ENCODE measurements at places on chromosomes 5 and 9.

DNA sequence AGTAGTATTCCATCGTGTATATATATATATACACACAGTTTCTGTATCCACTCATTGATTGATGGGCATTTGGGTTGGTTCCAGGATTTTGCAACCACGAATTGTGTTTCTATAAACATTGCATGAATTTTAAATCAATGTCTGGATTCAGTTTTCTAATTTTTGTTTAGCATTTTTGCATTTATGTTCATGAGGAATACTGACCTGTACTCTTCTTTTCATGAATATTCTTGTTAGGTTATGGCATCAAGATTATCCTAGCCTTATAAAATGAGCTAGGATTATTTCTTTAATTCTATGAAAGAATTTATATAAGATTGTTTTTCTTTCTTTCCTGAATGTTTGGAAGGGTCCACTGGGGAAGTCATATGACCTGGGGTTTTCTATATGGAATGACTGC lies 35.3 kb upstream of the TMEM215 start:
- DNase-seq: no peak

DNA sequence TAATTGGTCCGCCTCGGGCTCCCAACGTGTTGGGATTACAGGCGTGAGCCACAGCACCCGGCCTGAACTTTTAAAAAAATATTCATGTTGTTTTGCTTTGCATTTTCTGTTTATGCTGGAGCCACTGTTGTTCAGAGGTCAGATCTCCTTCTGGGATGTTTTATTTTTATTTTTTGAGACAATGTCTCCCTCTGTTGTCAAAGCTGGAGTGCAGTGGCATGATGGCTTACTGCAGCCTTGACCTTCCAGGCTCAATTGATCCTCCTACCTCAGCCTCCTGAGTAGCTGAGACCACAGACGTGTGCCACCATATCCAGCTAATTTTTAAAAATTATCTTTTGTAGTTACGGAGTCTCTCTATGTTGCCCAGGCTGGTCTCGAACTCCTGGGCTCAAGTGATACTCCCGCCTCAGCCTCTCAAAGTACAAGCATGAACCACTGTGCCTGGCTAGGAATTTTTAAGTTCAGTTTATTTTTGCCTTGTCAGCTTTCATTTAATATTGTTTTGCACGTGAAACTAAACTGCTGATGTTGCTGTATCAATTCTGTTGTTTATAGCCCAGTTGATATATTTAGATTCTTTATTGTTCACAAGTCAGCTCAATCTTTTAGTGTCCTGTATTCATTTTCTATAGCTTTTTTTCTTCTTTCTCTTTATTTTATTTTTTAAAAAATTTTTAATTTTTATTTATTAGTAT lies 13.7 kb downstream of the TMEFF1 start:
- DNase-seq: no peak

DNA sequence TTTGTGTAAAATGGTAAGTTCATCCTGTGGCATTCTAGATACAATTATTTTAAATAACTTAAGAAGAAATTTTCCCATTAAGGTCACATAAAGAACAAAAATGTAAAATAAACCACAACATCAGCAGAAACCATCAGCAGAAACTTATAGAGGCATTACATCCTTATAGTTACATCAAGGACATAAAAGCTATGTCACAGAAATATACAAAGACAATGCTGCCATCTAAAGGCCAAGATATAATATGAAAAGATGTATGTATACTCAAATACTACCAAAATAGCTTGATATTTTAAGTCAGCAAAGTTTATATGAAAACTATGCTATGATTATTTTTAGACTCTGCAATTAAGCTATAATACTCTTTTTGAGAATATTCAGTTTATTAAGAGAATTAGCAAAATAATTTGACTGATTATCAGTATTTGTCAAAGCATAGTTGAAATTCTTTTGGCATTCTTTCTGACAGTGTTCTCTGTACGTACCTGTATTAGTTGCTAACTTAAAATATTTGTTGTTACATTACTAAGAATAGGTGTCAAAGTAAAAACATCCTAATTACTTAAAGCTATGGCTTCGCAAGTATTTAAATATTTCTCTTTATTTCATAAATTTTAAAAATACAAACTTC lies 36.2 kb downstream of the FBXL17 start:
- DNase-seq: no peak

DNA sequence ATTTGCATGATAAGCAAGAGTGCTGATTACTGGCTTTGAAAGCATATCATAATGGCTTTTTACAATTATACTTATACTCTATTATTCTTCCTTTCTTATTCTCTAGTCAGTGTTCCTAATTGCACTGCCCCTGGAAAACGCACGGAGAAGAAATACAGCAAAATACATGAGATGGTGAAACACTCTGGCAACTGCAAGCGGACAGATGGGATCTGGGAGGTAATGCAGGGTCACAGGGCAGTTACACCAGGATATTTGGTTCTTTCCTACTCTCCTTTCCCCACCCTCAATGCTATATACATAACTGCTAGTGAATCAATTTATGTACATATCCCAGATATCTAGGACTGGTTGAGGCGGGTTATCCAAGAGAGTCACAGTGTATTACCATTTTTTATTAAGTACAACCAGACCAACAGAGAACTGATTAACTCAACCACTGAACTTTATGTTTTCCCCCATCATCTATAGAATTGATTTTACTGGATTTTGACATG lies 423.7 kb downstream of the ZSWIM6 start:
- no peak for DNase-seq

- no peak for DNase-seq
Measured at GRCh38 chr9:77563174-77563573, 84.9 kb downstream of the GNA14 start.

DNA sequence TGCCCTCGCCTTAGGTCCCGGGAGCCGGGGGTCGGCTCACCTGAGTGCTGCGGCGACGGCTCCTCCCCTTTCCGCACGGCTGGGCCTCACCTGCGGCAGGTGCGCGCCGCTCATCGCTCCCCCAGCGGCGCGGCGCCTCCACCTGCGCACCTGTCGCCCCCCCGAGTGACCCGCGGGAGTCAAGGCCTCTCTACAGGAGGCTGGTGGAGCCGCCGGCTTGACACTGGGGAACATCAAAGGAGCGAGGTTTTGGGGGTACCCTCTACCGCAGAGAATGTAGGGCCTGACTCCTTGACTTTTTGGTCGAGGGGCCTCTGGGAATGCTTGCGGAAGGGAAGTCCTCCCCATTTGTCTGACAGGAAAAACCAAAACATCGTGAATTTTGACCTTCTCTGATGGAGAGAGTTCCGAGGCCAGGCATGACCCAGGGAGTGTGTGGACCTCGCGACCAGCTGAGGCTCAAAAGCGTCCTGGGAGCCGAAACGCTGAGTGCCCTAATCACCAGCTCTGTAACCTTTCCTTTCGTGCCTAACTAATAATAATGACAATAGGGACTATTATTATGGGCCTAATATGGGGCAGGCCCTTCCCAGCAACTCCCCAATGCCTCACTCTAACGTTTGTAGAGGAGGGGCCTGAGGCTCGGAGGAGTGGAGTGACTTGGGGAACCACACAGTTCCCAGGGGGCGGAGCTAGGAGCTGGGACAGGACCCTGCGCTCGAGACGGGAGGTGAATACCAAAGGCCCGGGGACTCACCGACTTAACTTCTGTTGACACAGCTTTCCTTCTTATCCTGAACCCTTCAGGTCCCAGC lies 714 bp upstream of the IER5L start:
- peak; percentile 82 for DNase-seq

GRCh38 chr9:82170866-82171265 lies 182.3 kb downstream of the SPATA31D1 start:
- no peak for DNase-seq

DNA sequence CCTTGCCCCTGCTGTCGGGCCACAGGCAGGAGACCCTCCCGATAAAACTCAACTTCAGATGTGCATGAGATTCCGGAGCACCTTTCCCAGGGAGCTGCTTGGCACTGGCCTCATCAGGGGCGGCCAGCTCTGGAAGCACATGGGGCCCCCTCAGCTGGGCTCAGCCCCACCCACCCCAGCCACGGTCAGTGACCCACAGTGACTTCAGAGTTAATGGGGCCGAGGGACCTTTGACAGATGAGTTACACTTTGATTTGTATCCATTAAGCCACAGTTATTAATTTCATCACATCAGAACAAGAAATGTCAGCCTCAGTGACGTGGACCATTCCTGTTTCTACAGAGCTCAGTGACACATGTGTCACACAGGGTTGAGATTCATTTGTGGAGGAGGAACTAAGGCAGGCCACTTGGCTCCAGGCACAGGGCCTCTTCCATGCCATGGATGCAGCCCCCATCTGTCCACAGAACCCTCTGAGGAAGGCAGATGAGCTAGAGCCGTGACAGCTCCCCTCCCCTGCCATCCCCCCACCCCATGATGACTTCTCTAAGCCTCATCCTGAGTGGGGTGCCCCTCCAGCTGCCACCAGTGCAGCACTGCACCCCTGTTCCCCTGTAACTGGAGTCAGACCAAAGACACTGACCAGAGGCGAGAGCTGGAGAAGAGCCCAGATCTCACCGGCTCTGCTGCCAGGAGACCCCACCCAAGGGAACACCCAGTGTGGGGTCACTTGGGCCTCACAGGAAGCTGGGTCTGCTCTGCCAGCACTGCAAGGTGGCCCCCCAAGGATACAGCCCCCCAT lies 69.4 kb upstream of the ADAMTS2 start:
- no peak for DNase-seq

GRCh38 chr5:177491429-177491945 lies 5.9 kb downstream of the PDLIM7 start:
- DNase-seq: peak; percentile 93

GRCh38 chr5:89572696-89573095 lies 689.7 kb upstream of the MEF2C start:
- no peak for DNase-seq

- no peak for DNase-seq
Measured at GRCh38 chr9:111502506-111502905, 18.3 kb upstream of the ECPAS start.

GRCh38 chr9:121636341-121636865 lies 15.0 kb upstream of the DAB2IP start:
- no peak for DNase-seq

DNA sequence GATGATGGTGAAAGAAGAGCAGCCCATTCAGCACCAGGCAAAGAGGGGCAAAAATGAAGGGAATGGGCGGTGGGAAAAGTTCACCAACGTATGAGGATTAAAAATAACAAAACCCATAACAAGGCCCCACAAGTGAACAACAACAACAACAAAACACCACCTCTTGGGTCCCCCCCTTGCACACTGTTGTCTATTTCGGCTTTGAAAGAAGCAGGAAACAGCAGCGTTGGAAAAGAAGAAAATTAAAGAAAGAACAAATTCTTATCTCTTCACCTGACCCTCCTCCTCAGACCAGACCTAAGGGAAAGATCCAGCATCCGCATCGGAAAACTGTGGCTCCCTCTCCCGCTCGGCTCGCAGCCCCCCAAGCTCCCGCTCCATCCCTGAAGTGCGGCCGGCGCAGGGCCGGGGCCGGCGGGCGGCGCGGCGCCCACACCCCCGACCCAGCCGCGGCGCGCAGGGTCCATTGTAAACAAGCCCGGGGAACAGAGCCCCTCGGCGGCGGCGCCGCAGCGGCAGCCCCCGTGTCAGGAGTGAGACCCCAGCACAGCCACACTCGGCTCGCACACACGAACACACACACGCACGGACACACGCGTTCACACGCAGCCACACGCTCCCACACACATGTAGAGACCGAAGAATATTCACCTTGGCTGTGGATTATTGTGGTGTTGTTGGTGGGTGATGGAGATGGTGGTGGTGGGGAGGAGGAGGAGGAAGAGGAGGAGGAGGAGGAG lies 535 bp downstream of the RFX3 start:
- no peak for DNase-seq

- no peak for DNase-seq
Measured at GRCh38 chr9:89048616-89049015, 57.3 kb downstream of the S1PR3 start.

DNA sequence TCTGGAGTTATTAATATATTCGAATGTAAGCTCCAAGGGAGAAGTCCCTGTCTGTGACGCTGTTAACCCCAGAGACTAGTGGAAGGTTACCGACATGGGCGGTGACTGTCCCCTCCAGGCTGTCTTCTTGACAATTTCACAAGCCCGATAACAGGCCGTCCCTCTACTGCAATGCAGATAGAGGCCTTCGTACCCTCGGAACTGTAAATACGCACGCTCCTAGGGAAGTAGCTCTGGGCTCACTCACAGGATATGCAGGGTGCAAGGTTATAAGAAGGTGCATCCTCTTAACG lies 680 bp upstream of the RFK start:
- DNase-seq: peak; percentile 77

DNA sequence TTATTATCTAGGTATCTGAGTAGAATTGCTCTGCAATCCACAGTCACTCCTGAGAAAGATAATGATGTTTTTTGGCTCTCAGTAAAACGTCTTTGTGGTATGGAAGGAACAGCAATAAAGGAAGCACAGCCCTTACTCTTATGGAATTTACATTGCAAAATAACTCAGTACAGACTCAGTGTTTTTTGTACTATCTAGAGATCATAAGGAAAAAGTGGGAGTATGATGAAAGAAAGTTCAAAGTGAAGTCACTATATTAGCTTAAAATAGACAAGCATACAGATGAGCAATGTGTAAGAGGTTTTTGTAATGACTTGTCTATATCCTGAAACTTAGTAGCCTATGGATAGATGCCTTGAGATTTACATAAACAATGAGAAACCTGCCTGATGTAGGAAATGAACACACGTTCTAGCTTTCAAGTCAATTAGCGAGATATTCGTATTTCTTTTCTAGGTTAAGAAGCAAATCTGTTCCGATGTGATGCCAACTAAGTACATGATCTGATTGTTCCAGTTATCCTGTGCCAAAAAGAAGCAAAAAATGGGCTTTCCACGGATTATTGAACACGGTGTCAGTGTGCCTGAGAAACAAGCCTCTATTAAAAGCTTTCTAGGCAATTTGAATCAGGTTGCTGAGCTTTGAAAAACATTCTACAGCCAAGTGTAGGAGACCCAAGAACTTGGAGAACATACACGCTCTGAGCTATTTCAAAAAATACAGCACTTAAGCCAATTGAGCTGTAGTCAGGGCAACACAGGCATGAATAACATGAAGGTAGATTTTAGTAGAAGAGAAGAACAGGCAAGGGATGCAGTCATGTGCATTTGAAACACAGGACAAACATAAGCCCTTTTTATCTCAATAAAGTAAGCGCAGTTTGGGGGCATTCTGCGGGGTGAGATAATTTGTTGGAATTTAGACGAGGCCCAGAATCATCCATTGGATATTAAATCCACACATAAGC lies 86.3 kb upstream of the TAF11L2 start:
- no peak for DNase-seq

DNA sequence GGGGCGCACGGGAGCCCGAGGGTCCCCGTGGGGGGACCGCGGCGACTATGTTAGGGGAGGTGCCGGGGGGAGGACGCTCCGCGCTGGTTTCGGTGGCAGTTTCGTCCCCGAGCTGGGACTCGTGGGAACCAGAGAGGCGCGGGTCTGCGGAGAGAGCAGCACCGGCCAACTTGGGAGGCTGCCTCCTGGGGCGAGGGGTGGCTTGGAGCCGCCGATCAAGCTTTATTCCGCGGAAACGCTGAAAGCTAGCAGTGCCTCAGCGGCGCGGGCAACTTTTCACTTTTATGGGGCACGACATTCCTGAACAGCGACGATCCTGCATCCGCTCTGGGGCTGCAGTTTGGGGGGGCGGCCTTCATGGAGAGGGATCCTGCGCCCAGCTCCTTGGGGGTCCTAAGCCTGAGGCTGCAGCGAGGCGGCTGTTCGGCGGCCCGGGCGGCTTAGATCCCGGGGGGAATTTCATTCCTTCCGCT lies 369 bp downstream of the OCLN start:
- DNase-seq: peak; percentile 75

Measured in ecto neural progenitor cell (in vitro differentiated cells).